ENCODE measurements at places on chromosomes 2 and 18.

DNA sequence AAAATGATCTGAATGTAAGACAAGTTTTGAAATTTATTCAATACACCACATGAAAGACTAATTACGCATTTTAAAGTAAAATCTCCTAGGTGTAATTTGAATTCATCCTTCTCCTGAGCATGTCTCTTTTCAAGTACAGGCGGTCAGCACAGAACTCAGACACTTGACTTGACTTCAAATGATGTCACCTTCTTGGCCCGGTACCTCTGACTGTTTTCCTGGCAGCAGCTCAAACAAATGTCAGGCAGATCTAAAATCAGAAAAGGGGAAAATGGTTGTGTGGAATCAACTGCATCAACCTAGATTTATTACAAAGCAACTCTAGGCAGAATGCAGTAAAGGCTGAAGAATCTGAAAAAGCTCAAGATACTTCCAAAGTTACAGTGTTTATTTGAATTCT is 11.4 kb upstream of the PROKR1 start:
- no peak for DNase-seq

- no peak for DNase-seq
These were observed 67.5 kb downstream of the LPIN1 start for GRCh38 chr2:11813951-11814350.

DNA sequence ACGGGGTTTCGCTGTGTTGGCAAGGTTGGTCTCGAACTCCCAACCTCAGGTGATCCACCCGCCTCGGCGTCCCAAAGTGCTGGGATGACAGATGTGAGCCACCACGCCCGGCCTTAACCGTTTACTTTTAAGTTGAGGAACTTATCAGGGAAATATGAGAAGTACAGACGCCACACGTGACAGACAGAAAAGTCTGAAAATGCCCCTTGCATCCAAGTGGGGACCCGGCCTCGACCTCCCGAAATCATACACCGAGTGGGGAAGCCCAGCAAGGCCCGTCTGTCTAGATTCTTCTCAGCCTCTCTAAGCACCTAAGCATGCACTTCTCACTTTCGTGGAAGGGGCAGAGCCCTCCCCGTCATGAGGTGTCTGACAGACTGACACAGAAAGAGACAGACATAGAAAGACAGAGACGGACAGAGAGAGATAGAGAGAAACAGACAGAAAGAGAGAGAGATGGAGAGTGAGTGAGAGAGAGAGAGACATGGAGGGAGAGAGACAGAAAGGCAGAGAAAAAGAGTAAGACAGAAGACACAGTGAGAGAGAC is 107.3 kb upstream of the ANKRD30BL start:
- no peak for DNase-seq

DNA sequence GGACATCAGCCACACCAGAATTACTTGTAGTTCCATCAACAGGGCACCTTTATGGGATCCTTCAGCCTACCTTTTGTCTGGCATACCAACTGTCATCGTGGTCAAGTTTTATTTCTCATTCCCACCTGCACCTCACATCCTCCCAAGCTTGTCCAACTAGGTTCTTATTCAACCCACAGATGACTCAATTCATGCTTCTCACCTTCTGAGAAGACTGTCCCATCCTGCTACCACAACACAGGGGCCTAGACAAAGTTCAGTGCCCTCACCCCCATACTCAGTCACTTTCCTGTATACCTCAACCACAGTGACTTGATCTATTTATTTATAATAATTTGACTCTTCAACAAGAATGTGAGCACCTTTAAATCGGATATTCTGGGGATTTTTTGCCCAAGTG is 114.4 kb upstream of the ACVR1C start:
- no peak for DNase-seq

- no peak for DNase-seq
These were observed 179.8 kb downstream of the HDAC4 start for GRCh38 chr2:239220981-239221396.

DNA sequence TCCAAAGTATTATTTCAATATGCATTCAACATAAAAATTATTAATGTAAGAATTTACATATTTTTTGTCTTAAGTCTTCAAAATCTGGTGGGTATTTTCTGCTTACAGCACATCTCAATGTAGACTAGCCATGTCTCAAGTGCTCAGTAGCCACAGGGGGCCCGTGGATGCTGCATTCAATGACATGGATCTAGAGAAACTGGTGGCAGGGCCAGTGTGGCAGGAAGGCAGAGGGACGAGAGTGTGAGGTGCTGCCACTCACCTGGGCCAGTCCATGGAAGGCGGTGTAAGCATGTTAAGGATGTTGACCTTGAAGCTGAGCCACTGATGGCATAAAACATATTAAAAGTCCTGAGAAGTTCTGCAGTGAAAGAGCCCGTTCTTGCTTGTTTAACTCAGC is 6.2 kb upstream of the LIPG start:
- no peak for DNase-seq

GRCh38 chr2:239158641-239159475 is 242.0 kb downstream of the HDAC4 start:
- no peak for DNase-seq

- DNase-seq: no peak
These were observed 126.4 kb downstream of the CACNB4 start for GRCh38 chr2:151972241-151973012.

- DNase-seq: no peak
These were observed 12.4 kb downstream of the GALNT5 start for GRCh38 chr2:157269922-157270321.

DNA sequence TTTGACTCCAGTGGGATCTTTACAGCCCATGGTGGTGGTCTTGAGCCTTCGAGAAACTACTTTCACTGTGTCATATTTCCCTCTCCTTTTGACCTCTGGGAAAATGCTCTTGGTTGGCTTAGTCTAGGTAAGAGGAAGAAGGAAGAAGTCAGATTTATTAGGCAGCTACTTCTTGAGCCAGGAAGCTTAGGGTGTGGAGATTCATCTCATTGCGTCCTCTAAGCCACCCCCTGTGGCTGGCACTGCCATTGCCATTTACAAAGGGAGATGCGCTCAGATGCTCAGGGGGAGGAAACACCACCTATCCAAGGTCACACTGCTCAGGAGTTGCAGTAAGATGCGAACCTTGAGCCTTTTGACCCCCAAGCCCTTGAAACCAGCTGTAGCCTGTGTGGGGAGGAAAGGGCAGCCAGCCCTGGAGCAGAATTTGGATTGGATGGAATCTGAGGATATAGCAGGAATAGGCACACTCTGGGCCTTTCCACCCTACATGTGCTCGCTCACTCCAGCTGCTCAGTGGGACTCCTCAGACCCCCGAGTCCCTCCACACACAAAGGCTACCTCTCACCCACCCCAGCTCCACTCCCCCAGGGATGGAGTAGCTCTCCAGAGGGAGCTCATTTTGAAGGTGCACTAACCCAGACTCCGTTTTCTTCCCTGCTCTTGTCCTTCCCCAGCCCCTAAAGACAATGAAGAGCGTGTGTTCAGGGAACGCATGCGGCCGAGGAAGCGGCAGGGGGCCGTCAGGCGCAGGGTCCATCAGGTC is 321.3 kb upstream of the EPAS1 start:
- DNase-seq: no peak

DNA sequence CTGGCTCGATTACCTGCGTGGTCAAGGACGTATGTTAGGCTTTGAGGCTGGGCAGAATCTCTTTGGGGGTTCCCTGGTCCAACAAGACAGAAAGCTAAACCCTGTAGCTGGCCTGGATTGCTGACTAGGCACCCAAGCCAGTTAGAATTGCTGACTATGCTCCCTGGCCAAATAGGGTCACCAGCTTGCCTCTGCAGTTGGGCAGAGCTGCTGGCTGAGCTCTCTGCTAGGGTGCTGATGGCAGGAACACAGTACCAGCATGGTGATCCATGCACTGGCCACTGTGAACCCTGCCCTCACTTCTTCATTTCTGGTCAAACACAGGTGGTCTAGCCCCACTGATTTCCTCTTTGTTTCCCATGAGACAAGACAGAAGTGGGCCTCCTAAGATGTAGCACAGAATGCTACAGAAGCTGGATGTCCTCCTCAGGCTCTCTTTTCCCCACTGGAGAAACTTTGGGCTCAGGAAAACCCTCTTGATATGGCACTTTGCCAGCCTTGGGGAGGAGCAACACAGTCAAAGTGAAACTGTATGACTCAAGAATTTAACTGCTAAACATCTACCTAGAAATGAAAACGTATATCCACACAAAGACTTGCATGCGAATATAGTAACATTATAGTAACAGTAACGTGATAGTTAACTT is 20.8 kb downstream of the SP140L start:
- DNase-seq: no peak

- DNase-seq: no peak
These were observed 102.7 kb upstream of the ARHGAP15 start for GRCh38 chr2:143026411-143027054.

DNA sequence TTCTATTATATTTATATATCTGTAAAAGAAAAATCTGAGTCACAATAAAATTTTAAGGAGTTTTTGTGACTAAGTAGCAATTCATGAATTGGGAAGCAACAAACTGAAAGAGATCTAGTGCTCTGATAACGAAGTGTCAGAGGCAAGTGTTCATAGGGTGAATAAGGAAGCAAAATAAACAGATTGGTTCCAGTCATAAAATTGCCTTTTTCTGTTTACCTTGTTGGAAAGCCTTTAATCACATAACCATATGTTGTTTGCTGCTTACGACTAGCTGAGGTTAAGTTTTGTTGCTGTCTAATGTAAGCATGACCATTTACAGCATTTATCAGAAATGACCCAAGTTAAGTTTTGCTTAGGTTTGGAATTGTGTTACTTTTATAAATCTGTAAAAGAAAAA is 358.9 kb downstream of the ARL6IP6 start:
- DNase-seq: no peak

GRCh38 chr2:184339966-184340365 is 258.4 kb upstream of the ZNF804A start:
- DNase-seq: no peak

- peak; percentile 33 for DNase-seq
These were observed 30.5 kb upstream of the SNORC start for GRCh38 chr2:232839411-232840079.

- DNase-seq: no peak
These were observed 161.6 kb downstream of the ST6GAL2 start for GRCh38 chr2:106724301-106724794.

GRCh38 chr2:104213758-104214157 is 640.2 kb upstream of the POU3F3 start:
- no peak for DNase-seq

- no peak for DNase-seq
These were observed 93.5 kb upstream of the OTOS start for GRCh38 chr2:240233885-240234502.

GRCh38 chr2:197251576-197251975 is 59.0 kb downstream of the ANKRD44 start:
- no peak for DNase-seq

DNA sequence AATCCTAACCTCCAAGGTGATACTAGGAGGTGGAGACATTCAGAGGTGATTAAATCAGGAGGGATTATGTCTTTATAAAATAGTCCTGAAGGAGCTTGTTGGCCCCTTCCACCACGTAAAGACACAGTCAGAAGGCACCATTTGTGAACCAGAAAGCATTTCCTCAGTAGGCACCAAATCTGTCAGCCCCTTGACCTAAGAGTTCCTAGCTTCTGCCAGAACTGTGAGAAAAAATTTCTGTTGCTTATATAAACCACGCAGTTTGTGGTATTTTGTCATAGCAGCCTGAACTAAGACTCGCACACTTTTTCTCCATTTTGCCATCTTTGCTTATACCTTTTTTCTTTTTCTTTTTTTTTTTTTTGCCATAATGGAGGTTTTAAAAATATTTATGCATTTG is 18.6 kb upstream of the NARS1 start:
- no peak for DNase-seq

- DNase-seq: peak; percentile 2
These were observed 127.4 kb downstream of the CHST9 start for GRCh38 chr18:27057519-27058234.

GRCh38 chr2:234032279-234032856 is 18.1 kb upstream of the SPP2 start:
- DNase-seq: no peak

GRCh38 chr2:16134436-16135165 is 194.3 kb downstream of the MYCN start:
- no peak for DNase-seq

GRCh38 chr18:1057367-1057766 is 152.7 kb downstream of the ADCYAP1 start:
- DNase-seq: no peak

GRCh38 chr2:204665771-204666170 is 120.5 kb downstream of the PARD3B start:
- no peak for DNase-seq

GRCh38 chr2:141109633-141110032 is 1021.2 kb downstream of the LRP1B start:
- DNase-seq: no peak

DNA sequence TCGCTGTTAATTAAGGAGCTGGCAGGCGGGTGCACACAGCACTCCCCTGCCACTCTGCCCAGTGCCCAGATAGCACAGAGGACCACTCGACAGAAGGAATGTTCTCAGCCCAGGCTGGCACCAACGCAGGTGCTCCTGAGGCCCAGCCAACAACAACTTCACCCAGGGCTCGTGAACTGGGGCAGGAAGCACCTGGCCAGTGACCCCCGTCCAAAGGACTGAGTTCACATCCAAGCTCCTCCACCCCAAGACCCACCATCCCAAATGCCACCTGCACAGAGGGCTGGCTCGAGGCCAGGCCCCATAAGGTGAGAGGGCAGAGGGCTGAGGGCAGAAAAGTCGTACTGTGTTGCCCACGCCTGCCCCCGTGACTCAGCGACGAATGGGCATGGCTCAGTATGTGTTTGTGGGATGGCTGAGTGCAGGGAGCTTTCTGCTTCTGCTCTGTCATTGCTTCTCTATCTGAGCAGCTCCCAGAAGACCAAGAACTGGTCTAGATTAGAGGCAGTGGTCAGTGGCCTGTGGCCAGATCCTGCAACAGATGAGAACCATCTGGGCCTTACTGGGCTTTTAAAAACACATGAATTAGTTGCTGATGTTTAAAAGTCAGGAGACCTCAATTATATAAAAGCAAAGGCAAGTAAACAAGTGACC is 68.4 kb downstream of the POLR1A start:
- no peak for DNase-seq

- no peak for DNase-seq
These were observed 287.9 kb upstream of the VRK2 start for GRCh38 chr2:57758686-57759085.

- no peak for DNase-seq
These were observed 49.4 kb upstream of the FAHD2A start for GRCh38 chr2:95353055-95353575.

GRCh38 chr18:77209587-77209986 is 40.1 kb upstream of the GALR1 start:
- DNase-seq: no peak

DNA sequence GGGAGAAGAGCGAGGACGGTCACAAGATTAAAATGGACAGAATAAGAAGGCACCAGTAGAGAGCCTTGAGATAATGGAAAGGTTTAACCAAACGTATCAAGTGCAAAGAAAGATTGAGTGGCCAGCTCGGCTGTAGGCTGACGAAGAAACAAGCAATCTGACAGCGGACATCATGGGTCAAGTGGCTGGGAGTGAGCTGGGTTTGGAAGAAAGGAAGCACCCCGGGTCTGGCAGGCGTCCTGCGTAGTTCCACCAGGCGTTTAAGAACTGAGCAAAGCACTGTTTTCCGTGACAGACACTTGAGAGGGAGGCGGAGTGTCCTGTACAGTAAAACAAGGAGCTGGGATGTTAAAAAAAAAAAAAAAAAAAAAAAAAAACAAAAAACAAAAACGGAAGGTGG is 27.1 kb downstream of the DAPL1 start:
- no peak for DNase-seq

- no peak for DNase-seq
These were observed 94.2 kb upstream of the LHCGR start for GRCh38 chr2:48849770-48850169.

- DNase-seq: no peak
These were observed 88.9 kb upstream of the BCL2L11 start for GRCh38 chr2:111031546-111032478.

- DNase-seq: no peak
These were observed 30.6 kb downstream of the HNRNPLL start for GRCh38 chr2:38572167-38572566.
